NCI-H1105 (cell line): ENCODE measurements at places on chromosomes 6 and 20.

DNA sequence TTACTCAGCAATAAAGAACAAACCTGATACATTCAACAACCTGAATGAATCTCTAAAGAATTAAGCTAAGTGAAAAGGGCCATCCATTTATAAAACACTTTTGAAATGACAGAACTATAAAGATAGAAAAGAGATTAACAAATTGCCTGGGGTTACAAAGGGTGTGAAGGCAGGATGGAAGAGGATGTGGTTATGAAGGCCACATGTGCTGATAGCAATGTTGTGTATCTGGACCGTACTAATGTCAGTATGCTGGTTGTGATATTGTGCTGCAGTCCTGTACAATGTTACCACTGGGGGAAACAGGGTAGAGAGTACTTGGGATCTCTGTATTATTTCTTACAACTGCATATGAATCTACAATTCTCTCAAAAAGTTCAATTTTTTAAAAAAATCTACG lies 36.4 kb downstream of the ELOVL5 start:
- no peak for DNase-seq

GRCh38 chr6:80382811-80383210 lies 276.3 kb downstream of the BCKDHB start:
- DNase-seq: peak; percentile 2

DNA sequence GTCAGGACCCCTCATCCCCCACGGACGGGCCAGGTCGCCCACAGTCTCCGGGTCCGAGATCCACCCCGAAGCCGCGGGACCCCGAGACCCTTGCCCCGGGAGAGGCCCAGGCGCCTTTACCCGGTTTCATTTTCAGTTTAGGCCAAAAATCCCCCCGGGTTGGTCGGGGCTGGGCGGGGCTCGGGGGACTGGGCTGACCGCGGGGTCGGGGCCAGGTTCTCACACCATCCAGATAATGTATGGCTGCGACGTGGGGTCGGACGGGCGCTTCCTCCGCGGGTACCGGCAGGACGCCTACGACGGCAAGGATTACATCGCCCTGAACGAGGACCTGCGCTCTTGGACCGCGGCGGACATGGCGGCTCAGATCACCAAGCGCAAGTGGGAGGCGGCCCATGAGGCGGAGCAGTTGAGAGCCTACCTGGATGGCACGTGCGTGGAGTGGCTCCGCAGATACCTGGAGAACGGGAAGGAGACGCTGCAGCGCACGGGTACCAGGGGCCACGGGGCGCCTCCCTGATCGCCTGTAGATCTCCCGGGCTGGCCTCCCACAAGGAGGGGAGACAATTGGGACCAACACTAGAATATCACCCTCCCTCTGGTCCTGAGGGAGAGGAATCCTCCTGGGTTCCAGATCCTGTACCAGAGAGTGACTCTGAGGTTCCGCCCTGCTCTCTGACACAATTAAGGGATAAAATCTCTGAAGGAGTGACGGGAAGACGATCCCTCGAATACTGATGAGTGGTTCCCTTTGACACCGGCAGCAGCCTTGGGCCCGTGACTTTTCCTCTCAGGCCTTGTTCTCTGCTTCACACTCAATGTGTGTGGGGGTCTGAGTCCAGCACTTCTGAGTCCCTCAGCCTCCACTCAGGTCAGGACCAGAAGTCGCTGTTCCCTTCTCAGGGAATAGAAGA lies 978 bp downstream of the HLA-A start:
- no peak for DNase-seq

GRCh38 chr6:47310131-47310480 lies 401 bp upstream of the TNFRSF21 start:
- DNase-seq: no peak

DNA sequence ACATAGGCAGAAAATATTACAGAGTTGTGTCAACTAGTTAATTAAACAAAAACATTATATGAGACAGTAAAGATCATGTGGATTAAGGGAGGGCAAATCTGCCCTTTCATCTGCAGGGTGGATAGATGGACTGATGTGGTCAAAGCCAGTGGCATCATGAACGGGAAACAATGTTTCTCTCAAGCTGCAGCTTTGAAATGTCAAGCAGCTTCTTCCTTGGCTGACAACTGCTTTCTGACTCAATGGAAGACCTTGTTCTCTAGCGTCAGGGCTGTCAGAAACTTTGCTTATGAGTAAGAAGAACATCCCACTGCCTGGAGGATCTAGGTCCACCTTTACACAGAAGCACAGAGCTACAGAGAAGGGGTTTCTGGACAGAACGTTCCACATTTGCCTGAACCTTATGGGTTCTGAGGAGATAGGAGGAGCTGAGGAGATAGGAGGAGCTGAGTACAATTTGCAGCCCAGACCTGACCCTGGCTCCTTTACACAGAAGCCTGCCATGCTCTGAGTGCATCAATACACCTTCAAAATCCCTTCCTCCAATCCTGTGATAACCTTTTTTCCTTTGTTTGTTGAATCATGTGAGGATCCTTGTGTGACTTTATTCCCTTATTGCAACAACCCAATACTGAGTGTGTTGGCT lies 6.1 kb downstream of the CST5 start:
- DNase-seq: no peak

- DNase-seq: no peak
Measured at GRCh38 chr6:92047860-92048259, 1371.5 kb downstream of the EPHA7 start.

DNA sequence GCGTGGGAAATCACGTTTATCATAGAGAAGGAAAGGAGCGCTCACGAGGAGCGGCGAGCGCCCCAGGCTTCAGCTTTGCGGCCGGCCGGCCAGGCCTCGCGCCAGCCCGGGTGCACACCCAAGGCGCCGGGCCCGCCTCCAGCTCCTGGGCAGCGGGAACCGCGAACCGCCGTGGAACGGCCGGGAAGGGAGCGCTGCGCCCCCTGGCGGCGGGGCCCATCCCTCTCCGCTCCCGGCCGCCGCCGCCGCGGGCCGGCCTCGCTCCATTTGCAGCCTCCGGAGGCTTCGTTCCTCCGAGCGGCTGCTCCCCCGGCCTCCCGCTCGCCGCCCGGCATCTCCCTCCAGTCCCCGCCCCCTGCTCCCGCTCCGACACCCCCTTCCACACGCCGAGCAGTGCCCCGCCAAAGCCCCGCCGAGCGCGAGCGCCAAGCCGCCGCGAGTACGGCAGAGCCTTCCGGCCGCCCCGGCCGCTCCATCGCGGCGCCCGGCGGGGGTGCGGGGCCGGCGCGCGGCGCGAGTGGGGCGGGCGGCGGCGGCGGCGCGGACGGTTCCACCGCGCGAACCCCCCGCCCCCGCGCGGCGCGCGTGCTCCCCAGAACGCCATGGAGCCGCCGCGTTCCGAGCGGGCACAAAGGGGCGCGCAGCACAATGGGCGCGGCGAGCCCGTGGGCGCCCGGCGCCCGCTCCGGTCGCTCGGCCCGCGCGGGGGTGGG lies 946 bp downstream of the BEND3 start:
- peak; percentile 84 for DNase-seq

DNA sequence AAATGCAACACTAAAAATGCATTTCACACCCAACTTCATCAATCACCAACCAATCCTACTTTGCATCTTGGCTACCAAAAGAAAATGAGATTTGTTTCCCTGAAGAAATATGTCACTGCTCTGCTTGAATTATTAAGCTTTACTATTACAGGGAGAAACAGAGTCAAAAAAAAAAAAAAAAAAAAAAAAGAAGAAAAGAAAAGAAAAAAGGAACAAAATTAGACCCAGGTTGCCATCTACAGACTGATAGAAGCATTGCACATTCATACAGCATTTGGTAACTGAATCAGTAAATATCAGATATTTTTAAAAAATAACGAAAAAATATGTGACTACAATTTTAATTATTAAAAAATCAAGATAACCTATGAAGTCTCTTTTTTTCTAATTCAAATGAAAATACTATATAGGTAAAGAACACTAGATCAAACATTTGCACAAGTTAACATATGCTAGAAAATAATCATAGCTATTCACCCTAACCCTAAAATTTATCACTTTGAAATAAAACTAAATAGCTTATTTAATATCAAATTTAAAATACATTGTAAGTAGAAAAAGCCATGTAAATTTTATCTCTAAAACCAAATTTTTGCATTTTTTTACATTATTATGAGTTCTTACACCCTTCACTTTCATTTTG lies 83.3 kb downstream of the DCDC2 start:
- DNase-seq: peak; percentile 4

DNA sequence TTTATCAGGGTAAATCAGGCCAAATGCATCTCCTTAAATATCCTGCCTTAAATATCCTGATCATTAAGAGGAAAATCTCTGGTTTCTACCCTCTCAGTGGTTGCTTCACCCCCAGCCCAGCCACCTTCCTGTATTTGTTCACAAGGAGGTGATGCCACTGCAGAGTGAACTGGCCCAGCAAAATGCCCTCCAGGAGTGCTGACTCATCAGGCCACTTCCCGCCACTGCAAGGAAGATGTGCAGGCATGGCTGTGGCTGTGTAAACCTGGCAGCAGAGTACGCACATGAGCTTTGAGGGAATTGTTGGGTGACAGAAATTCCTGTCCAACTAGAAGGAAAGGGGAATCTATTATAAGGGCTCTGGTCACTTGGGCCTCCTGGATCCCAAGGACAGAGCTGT lies 13.8 kb downstream of the NQO2 start:
- no peak for DNase-seq

GRCh38 chr6:41428996-41429421 lies 93.6 kb downstream of the NCR2 start:
- DNase-seq: no peak

DNA sequence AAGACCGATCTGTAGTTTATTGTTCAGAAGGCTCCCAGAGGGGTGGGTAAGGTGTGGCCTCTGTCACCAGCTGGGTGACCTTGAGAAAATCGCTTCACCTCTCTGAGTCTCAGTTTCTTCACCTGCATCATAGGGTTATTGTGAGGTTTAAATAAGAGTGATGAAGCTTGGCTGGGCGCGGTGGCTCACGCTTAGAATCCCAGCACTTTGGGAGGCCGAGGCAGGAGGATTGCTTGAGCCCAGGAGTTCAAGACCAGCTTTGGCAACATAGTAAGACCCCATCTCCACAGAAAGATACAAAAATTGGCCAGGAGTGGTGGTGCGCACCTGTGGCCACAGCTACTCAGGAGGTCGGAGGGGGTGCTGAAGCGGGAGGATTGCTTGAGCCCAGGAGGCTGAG lies 36.0 kb downstream of the VSTM2L start:
- no peak for DNase-seq

DNA sequence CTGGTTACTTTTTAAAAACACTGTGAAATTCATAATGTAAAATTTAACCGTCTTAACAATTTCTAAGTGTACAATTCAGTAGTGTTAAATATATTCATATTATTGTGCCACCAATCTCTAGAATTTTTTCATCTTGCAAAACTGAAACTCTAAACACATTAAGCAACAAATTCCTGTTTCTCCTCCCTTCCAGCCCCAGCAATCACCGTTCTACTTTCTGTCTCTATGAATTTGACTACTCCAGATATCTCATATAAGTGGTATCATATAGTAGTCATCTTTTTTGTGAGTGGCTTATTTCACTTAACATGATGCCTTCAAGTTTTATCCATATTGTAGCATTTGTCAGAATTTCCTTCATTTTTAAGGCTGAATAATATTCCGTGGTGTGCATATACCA lies 44.7 kb downstream of the RSPH3 start:
- DNase-seq: no peak

- no peak for DNase-seq
Measured at GRCh38 chr6:54074578-54075195, 36.6 kb upstream of the MLIP start.

- DNase-seq: no peak
Measured at GRCh38 chr20:35263532-35264341, 14.2 kb downstream of the MMP24OS start.

- DNase-seq: no peak
Measured at GRCh38 chr6:134676307-134677281, 273.3 kb downstream of the ALDH8A1 start.

GRCh38 chr6:39407446-39407993 lies 85.0 kb upstream of the KCNK16 start:
- no peak for DNase-seq

DNA sequence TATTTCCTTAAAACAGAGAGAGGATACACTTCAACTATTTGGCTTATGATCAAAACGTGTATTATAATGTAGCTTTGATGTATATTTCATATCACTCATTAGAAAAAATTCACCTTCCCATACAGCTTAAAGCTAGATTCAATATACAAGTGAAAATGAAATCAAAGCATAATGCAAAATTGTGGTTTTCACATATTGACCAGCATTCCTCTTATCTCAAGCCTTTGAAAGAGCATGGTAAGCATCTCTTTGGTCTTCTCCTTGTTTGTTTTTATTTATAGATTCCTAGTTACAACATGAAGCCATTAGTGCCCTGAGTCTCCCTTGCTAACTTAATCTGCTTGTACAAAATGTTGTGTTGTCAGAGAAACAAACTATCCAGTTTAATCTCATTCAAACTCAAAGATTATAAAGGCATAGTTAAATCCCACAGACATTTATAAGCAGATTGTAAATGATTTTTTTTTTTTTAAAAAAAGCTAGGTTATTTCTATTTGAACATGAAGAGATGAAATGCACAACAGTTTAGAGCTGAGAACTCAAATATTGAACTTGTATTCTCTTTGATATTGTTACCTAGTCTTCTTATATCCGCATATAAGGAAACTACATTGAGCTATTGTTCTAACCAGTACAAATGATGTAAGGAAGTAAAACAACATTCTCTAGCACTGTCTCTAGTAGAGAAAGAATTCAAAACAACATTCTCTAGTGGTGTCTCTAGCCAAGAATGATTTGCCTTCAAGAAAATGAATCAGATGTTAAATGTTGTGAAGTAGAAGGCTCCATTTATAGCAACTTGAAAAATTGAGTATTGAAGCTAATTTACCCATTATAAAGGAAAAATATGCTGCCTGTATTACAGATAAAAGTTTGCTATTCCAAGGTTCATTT lies 31.2 kb upstream of the SMIM28 start:
- DNase-seq: no peak

- no peak for DNase-seq
Measured at GRCh38 chr6:117733341-117733740, 58.1 kb downstream of the NUS1 start.

- no peak for DNase-seq
Measured at GRCh38 chr6:31690231-31691077, 9.6 kb upstream of the LY6G5C start.

DNA sequence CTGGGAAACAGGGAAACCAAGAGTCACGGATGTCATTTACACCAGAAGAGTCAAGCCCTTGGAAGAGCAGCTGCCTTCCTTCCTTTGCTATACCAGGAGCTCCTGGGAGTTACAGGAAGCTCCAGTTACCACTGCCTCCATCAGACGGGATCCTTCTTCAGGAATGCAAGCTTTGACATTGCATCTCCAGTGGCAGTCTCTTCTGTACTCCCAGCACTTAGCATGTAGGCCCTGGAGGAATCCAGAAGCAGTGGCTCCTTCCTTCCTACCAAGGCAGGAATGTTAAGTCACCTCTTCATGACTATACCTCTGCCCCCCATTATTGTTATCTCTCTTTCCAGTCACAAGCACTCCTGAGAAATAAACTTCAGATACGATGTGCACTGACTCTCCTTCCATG lies 836.0 kb downstream of the MAFB start:
- DNase-seq: no peak

DNA sequence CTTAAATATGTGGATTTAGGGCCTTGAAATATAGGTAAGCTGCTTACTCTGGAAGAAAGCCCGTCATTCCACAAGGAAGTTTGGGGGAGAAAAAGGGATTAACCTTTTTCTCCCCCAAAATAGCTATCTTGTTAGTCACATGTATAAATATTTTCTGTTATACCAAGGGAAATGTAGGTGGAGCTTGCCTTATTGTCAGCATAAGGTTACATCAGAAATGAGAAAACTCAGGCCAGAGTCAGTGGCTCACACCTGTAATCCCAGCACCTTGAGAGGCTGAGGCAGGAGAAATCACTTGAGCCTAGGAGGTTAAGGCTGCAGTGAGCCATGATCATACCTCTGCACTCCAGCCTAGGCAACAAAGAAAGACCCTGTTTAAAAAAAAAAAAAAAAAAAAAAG lies 129.9 kb downstream of the LRFN2 start:
- no peak for DNase-seq
